WTC11 (cell line): ENCODE measurements at places on chromosomes 5 and 9.

DNA sequence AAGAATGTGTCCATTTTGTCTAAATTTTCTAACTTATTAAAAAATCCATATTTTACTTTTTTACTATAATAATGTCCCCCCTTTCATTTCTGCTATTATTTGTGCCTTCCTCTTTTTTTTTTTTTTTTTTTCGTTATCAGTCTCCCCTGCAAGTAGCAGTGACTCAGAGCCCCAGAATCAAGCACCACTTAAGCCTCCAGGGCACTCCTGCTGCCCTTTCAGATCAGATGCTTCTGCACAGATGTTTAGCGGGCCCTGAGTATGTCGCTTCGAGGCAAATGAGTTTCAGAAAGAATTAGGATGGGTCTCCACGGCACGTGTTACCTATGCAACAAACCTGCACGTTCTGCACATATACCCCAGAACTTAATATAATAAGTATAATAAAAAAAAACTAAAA, 11.7 kb downstream of the MED7 start:
- DNase-seq = no peak

- no peak for DNase-seq
Observed at GRCh38 chr5:157290156-157290980, 24.4 kb downstream of the CYFIP2 start.

GRCh38 chr5:159262472-159262858, 625 bp upstream of the UBLCP1 start:
- no peak for DNase-seq

DNA sequence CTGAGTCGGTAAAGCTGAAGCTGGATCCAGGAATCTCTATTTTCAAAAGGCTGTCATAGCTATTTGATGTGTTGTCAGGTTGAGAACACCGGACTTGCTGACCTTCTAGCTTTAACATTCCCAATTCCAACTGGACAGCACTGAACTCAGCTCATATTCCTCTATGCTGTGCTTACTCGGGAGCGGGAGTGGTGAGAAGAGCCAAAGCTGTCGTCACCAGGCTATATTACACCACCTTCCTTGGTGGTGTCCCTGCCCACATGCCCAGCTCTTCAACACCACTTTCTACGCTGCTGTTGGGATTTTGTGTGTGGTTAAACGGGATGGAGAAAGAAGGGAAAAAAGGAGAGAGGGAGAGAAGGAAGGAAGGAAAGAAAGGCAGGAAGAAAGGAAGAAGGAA, 653.6 kb downstream of the RAB3C start:
- no peak for DNase-seq

DNA sequence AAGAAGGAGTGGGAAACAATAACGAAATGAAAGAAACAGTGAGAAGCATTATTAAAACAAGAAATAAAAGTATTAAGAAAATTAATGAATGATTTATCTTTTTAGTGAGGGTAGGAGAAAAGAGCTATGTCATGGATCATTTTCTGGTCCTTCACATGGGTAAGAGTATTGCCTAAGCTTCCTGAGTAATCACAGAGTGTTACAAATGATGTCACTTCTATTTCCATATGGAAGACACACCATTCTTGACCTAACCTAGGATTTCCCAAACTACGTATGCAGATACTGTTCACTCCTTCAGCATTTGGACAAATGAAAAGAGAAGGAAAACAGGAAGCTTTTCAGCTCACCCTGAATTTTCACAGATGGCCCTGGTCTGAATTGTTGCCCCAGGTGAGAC, 3.3 kb upstream of the TSLP start:
- DNase-seq = no peak

- DNase-seq = peak; percentile 17
Observed at GRCh38 chr9:136015656-136016571, 54.7 kb upstream of the UBAC1 start.

DNA sequence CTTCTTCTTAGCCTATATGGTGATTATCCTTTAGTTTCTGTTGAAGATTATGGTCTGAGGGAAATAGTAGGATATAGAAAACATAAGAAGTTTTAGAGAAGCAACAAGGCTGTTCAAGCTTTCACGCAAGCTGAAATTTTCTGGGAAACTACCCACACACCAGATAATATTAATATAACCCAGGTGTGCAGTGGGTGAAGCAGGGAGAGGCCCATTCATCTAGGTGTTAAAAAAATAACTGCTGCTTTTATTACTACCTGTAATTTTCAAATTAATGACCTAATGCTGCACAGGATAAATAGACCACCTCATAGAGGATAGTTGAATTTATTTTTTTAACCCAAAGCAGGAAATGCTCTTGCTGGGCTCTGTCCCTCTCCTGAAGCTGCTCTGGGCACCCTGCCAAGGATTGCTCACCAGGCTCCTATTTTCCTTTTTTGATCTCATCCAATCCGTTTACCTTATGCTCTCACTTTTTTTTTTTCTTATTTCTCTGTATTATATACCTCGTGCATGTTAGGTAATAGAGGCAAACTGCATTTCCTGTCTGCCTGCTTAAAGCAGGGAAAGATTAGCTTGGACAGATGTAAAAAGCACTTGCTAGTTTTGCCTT, 124.3 kb upstream of the SLC12A2 start:
- no peak for DNase-seq

GRCh38 chr5:113043491-113043931, 66.9 kb downstream of the DCP2 start:
- peak; percentile 81 for DNase-seq

DNA sequence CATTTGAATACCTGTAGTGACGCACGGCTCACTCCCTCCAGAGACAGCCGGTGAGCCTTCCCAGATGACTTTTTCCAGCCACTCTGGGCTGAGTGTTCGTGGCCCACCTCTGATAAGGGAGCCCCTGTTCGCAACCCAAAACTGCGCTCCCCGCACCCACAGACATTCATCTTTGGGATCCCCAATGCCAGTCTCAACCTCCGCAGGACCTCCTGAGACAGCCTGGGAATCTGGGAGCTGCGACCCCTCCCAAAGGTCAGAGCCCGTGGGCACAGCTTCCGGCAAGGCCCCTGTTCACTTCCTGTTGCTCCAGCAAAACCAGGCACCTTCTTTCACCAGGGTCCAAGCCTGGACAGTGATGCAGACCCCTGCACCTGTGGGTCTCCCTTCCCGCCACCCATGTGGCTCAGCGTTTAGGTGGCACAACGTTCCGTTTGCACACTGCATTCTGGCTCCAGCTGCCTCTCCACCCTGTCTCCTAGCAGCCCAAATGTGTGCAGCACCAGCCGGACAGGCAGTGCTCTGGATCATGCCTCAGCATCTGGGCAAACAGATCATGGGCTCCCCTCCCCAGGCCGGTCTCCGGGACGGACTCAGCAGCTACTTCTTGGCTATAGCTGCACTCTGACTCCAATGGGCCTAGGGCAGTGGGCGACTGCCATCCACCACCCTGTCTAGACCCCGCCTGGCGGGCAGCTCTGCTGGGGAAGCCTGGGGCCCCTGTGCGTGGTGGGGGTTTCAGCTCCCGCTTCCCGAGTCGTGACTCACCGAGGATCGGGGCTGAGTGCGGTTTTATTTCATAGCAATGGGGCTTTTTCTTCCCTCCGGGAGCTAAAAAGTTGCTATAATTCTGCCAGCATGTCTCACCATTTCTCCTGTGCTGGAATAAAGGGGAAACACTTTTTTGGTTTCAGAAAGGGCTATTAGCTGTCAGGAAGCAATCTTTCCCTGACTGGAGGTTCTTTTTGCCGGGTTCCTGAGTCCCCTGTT, 156.0 kb downstream of the OLFM1 start:
- no peak for DNase-seq

GRCh38 chr9:114178076-114178475, 22.7 kb downstream of the COL27A1 start:
- DNase-seq = no peak

DNA sequence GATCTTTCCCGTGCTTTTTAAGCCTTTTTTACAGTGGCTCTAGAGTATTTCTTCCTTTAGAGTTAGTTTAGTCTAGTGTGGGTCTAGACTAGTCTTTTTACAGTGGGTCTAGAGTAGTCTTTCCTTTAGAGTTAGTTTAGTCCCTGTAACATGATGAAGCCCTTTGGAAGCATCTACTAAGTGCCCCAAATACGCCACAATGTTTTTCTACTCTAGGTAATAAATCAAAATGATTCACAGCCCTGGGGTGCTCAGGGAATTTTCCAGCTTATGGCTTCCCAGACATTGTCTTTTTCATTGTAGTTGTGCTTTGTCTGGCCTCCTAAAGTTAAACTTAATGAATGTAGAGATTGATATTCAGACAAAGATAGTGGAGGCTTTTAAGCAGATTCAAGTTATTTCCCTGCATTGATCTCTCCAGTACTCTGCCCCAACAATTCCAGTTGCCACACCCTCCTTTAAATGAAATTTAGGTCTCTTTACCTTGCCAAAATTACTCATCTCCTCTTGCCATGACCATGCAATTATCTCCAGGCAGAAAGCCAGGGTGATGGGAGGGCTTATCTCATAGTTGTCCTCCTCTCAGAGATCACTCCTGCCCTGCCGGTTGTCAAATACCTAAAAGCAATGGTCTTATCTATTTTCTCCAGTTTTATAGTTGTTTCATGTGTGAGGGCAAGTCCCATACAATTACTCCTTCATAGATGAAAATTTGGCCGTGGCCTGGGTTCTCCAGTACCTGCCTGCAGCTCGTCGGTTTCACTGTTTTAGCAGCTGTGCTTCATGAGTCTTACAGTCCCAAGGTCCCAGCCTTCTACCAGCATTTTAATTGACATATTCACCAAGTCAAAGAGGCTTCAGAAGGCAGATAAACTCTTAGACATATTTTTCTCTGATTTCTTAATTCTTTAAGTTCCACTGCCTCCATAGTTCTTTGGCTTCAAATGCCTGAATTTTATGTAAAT, 794.0 kb upstream of the COX7C start:
- DNase-seq = no peak

DNA sequence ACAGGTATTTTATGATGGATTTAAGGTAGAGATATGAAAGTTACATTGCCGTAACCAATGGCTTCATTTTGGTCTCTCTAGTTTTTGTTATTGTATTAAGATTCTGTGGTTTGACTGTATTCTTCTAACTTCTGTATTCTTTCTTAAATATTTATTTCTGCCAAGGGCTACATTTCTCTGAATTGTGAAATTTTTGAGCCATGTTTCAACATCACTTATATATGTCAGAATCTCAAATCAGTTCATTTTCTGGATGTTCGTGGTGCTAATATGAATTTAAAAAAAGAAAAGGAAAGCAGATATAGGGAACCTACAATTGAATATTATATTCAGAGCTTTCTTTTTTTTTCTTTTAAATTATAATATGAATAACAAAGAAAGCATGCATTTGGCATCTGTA, 142.7 kb downstream of the ANXA1 start:
- no peak for DNase-seq

DNA sequence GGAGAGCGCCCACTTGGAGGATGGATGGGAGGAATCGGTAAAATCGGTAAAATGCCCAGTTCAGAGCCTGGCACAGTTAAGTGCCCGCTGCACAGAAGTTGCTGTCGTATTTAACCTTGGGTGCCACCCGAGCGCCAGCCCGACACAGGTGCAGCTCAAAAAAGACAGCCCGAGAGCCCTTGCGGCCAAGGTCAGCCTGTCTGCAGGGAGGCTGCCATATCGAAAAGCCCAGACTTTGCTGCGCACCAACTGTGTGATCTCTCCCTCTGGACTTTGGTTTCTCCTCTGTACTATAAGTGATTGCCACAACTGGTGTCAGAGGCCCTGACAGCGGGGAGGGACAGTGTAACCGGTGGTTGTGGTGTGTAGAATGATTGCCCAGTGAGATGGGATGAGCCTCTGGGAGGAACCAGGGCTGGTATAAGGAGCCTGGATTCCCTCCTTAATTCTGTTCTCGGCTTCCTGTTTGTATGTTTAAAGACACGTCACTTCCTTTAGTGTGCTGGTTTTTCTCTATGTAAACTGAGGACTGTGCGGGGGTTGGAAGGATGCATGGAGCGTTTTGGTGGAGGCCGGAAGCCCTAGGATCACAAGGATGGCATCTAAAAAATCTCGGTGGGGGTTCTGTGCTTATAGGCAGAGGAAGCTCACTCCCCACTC, 792 bp downstream of the NTMT1 start:
- DNase-seq = no peak

GRCh38 chr5:5290674-5291334, 131.7 kb upstream of the ICE1 start:
- no peak for DNase-seq

DNA sequence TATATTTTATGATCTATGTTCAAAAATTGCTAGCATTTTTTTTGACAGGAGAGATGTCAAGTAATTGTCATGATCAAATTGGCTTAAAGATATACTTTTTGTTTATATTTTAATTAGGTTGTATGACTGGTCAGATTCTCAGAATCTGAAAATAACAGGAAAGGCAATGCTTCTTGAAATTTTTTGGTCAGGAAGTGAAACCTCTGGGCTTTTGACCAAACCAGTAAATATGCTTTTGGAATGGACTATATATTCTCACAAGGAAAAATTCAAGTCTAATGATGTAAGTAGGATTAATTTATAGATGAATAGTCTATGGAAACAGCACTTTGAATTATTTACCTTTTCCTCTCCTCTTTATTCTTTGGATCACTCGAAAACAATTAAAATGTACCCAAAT, 52.3 kb downstream of the SLF1 start:
- no peak for DNase-seq

GRCh38 chr5:157532022-157532421, 43.6 kb downstream of the ADAM19 start:
- DNase-seq = no peak

DNA sequence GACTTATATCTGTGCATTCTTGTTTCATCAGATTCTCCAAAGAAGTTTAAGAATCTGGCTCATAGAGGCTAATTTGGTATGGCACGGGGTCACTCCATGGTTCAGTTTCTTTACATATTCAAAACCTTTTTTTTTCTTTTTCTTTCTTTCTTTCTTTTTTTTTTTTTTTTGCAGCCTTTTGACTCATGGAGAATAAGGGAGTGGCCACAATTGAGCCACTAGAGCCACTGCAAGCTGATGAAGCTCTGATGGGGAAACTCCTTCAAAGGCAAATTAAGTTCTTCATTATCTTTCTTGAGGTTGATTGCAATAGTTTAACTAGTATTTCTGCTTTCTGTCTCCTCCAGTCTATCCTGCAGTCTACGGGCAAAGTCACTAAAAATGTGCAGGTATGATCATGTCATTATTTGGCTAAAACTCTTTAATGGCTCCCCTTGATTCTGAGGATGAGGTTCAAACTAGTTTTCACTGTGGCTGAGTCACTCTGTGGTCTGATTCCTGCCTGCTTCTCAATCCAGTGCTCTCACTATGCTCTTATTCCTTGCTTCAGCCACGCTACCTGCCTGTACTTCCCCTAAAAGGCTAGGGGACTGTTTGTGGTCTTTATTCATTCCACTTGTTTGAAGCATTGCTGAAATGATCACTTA, 93.5 kb upstream of the RIOK2 start:
- no peak for DNase-seq
